ENCODE measurements at places on chromosomes 7 and 10.

DNA sequence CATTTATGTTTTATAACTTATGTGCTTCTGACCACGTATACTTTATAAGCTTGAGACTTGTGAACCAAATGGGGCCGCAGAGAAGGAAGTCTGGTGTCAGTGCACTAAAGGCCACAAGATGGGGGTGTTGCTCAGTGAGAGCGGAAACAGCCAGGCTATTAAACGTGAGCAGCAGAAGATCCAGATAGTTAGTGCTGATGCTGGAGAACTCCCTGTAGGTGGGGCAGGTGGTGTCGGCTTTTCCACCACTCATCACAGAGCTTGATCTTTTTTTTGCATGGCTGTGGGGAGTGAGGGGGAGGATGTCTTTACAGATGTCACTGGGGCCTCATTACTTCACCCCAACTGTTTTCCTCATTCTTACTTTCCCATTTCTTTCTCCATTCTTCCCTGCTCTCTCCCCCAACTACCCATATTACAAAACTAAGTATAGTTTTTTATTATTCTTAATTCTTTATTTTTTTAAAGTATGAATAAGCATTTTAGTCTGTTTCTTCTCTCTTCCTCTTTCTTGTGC lies 34.7 kb downstream of the ACADSB start:
- peak; percentile 54 for DNase-seq

GRCh38 chr7:17492437-17492836 lies 194.0 kb downstream of the AHR start:
- no peak for DNase-seq

GRCh38 chr10:13503745-13504463 lies 24.9 kb downstream of the BEND7 start:
- peak; percentile 84 for DNase-seq

DNA sequence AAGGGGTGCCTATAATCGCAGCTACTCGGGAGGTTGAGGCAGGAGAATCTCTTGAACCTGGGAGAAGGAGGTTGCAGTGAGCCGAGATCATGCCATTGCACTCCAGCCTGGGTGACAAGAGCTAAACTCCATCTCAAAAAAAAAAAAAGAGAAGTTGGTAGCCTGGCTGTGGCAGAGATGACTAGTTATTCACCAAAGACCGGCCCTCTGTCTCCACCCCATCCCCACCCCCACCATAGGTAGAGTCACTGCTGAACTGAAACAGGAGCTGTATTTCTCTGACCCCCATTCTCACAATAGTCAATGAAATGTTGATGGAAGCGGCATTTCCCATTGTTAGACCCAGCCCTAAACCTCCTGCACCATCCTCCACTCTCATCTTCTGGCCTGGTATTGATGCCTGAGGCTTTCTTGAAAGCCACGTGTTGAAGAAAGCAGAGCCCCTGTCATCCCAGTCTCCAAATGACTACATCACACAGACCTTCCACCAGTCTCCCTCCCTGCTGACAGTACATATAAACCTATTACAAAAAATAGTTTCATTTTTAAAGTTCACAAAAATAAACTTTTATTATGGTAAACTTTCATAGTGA lies 9.4 kb upstream of the PIK3CG start:
- DNase-seq, result no peak

GRCh38 chr7:17255926-17256325 lies 42.5 kb upstream of the AHR start:
- no peak for DNase-seq

DNA sequence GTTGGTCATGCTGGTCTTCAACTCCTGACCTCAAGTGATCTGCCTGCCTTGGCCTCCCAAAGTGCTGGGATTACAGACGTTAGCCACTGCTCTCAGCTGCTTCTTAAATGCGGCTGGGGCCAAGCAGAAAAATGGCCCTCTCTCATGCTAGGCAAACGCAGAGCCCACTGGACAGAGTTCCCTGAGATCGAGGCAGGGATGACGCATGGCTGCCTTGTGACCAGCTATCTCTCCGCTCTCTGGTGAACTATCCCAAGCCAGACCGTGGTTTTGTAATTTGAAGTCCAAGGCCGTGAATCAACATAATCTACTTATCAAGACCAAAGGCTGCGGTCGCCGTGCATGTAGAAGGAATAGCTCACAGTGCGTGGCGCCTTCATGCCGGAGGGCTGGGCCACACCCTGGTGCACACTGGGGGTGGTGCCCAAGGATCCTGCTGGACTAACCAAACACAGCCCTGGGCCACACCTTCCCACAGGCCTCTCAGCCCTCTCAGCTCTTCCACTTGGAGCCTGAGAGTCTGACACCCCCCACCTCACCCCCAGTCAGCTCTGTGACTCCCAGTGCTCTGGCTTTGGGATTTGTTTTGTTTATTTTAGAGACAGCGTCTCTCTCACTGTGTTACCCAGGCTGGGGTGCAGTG lies 88.1 kb upstream of the CUX1 start:
- peak; percentile 86 for DNase-seq

- peak; percentile 23 for DNase-seq
Measured at GRCh38 chr7:94700926-94701554, 45.1 kb upstream of the SGCE start.

GRCh38 chr10:5590816-5591215 lies 66.1 kb downstream of the CALML3 start:
- DNase-seq, result no peak

DNA sequence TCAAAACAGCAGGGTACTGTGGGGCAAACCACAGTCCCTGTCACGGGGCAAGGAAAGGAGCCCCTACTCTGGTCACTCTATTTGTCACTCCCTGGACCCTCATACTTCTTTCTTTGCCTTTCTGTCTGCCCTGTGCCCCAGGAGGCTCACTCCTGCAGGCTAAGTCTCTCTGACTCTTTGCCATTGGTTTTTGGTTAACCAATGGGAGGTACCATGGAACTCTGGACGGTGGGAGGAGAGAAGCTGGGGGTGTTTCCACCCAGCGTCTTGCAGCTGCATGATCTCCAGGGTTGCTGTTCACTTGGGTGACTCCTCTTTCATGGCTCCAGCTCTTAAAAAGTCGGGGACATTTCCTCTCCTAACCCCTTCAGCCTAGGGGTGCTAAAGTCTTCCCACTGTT lies 15.4 kb upstream of the EIF5AL1 start:
- no peak for DNase-seq

DNA sequence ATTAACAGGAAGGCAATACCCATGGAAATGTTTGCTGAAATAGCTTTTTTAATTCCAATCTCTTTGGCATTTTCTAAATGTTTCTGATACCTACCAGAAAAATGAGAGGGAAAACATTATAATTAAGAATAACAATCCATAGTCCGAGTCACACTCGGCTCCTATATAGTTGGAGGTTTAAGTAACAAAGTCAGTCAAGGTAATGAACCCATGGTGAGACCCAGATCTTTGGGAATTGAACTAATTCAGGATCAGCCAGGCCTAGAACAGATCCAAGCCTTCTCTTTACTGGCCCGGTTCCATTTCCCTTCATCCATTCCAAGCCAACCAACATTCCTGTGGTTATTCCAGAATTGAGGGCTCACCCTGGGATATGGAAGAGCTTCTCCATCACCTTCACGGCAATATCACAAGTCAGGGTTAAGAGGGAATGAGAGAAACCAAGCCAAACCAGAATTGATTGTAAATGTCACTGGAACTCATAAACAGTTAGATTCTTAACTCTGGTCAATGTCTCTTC lies 28.3 kb downstream of the ABCB4 start:
- DNase-seq, result peak; percentile 55

DNA sequence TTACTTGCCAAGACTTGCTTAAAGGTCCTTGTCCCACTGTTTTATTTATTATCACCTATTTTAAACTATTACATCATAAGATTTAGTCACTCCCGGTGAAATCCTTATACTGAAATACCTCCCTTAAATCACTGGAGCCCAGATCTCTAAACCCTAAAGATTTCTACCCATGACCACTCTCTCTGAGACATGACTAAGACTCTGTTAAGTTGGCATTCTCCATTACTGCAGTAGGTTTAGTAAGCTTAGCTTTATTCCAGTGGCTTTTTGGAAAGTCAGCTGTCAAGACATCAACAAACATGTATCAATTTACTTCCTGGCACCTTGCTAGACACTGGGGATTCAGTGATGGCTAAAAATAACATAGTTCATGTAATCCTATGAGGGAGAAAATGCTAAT lies 874.2 kb downstream of the KCNMA1 start:
- no peak for DNase-seq

GRCh38 chr7:102974366-102975236 lies 61.8 kb downstream of the LRRC17 start:
- DNase-seq, result no peak

DNA sequence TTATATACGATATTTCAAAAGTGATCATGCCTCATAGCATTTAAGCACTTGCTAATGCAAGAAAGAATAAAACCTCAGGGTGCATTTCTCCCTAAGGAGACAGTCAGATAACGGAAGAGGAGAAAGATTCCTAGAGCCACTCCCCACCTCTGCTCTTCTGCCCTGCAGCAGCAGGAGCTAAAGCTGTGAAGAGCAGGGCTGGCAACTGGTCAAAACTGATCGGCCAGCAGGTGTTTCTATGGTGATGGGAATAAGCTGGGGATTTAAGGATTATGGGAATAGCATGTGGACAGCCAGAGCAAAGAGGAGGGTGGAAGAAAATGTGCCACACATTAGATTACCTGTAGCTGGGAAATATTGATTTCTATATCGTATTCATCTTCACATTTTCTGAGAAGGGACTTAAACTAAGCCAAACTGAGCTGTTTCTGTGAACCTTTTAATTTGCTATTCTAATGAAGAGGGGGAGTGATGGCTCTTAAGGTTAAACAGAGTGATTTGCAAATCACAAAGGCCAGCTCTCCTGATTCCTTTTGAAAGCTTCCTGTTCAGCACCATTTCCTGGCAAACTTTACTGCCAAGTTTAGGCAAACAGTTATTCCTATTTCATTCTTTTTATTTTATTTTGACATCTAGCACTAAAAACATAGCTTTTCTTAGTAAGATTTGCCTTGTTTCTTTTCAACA lies 268.9 kb upstream of the PFKP start:
- no peak for DNase-seq

DNA sequence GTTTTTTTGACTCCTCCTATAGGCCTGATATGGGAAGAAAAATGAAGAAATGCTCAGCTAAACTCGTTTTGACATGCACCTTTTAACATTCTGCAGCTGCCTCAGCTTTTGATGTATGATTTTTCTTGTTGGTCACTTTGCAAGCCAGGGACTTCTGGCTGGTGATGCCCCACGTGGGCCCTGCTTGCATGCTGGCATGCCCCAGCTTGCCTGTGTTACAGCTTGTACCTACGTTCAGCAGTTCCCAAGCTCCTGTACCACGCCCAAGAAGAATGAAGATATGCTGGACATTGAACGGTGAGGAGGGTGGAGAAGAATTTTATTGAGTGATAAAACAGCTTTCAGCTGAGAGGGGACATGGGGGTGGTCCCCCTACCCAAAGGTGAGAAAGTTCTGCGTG lies 245.6 kb upstream of the FZD8 start:
- DNase-seq, result no peak

DNA sequence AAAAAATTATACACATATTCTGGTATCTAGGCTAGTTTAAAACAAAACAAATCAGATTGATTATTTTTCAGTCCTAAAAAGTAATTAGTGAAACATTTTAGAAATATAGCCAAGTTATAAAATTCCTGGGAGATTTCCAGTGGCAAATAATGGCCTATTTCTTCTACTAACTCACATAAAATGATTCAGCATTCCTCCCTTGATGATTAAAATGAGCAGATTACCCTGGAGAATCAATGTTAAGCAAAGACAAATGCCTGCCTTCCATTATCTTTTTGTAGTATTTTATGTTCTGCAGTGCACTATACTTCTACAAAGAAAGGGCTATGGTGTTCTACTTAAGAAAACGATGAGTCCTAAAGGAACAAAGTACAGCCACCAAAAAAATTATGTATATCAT lies 53.6 kb downstream of the PARD3 start:
- DNase-seq, result peak; percentile 47

GRCh38 chr10:86580521-86580891 lies 58.9 kb upstream of the WAPL start:
- no peak for DNase-seq
